ENCODE measurements at places on chromosomes 5 and 9.

DNA sequence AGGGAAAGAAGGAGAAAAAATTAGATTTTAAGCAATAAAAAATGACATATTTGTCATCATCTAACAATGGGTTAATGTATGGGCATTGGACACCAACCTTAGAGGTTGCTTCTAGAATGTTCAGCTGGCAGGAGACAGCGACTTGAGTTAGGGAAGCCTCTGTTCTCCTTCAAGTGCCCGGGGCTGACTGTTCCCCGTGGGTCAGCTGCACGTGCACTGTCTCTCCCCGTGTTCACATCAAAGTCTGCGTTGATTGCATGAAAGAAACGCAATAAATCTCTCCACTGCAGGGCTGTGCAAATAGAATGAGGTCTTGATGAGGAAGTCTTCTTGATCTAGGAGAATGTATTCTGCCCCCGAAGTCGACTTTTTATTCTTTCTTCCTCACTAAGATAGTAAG lies at the start of gene GLT6D1:
Gene GLT6D1 (minus strand): TSS at position 345 of the 400 bp plus-strand sequence. CDS start 353 bp downstream, outside the sequence.
- no peak for DNase-seq

DNA sequence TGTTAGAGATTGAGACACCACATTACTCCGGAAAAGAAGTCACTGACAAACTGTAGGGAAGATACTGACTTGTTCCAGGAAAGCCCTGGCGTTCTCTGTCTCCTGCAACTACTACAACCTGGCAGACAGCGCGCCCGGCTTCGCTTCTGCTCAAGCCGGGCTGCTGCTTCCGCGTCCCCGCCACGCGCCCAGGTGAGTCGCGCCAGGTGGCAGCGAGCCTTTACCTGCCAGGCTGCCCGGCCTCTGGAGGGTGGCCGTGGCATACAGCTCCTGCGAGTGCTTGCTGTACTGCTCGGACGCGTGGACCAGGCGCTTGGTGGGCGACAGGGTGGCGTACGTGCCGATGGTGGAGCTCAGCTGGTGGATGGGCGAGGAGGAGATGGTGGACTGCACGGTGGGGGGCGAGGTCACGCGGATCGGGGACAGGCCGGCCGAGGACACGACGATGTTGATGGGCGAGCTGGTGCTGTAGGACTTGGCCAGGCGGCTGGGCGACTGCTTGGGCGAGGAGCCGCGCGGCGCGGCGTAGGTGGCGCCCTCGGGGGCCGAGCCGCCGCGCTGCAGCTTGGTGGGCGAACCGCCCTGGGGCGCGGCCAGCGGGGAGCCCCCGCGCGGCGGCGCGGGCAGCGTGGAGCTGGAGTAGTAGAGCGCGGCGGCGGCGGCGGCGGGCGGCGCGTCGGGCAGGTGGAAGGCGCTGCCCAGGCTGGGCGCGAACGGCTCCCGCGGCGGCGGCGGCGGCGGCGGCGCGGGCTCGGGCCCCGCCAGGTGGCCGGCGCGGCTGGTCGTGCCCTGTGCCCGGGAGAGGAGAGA lies 519.6 kb downstream of the CTNND2 start:
- DNase-seq = peak; percentile 38

DNA sequence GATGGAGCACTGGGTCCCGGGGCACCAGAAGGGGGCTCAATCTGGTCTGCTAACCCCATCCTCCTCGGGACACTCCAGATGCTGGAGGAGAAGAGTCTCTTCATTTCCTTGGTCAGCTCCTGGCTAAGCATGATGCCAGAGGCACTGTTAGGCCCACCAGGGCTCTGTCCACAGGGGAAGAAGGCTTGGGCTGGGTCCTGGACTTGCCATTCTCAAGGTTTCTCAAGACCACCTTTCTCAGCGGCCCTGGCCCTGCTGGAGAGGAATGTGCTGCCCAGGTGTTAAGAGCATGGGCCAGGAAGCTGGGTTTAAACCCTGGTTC lies 7.9 kb downstream of the SH2D3C start:
- DNase-seq = no peak

- DNase-seq = no peak
Measured at GRCh38 chr5:154648706-154649105, 106.5 kb upstream of the LARP1 start.

DNA sequence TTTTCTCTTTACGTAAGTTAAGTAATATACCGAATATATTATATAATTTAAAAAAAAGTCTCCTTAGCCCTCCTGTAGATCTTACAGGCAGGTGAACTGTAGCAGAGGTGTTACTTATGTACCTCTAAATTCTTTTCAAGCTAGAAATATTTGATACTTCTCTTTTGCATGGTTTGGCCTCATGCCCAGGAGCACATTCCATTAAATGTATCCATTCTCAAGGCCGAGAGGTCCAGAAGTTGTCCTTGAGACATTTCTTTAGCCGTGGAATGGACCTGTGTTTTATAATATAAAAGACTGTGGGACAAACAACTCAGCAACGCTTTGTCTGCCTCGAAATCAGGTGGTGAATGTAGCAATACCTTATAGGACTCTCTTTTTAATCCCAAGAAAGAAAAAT lies 184.5 kb downstream of the TRIO start:
- DNase-seq = no peak

DNA sequence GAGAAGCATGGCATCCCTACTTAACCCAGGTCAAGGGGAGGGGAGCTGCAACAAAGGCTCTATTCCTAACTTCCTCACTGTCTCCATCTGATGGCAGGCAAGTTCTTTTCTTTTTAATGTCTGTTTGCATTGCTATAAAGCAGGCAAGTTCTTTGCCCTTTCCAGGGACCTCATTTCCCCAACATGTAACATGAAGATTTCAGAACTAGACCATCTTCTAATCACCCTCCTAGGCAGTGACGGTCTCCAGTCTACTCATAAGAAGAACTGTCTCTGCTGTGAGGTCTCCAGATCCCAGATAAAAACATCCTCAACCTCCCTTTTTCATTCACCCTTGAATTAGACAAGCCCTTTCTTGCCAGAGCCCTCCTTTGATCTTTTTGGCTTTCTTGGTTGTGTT lies 42.1 kb downstream of the PPP1R2B start:
- DNase-seq = no peak

- no peak for DNase-seq
Measured at GRCh38 chr9:114770991-114771390, 34.8 kb downstream of the TNFSF15 start.

GRCh38 chr9:13586587-13587374 lies 307.3 kb upstream of the MPDZ start:
- DNase-seq = no peak

GRCh38 chr5:160835818-160836528 lies 16.0 kb downstream of the ATP10B start:
- DNase-seq = no peak

- no peak for DNase-seq
Measured at GRCh38 chr5:109399092-109399759, 10.5 kb downstream of the PJA2 start.

- no peak for DNase-seq
Measured at GRCh38 chr9:92671323-92671722, 1.4 kb upstream of the IPPK start.

- no peak for DNase-seq
Measured at GRCh38 chr5:123500471-123500870, 11.5 kb upstream of the CSNK1G3 start.

DNA sequence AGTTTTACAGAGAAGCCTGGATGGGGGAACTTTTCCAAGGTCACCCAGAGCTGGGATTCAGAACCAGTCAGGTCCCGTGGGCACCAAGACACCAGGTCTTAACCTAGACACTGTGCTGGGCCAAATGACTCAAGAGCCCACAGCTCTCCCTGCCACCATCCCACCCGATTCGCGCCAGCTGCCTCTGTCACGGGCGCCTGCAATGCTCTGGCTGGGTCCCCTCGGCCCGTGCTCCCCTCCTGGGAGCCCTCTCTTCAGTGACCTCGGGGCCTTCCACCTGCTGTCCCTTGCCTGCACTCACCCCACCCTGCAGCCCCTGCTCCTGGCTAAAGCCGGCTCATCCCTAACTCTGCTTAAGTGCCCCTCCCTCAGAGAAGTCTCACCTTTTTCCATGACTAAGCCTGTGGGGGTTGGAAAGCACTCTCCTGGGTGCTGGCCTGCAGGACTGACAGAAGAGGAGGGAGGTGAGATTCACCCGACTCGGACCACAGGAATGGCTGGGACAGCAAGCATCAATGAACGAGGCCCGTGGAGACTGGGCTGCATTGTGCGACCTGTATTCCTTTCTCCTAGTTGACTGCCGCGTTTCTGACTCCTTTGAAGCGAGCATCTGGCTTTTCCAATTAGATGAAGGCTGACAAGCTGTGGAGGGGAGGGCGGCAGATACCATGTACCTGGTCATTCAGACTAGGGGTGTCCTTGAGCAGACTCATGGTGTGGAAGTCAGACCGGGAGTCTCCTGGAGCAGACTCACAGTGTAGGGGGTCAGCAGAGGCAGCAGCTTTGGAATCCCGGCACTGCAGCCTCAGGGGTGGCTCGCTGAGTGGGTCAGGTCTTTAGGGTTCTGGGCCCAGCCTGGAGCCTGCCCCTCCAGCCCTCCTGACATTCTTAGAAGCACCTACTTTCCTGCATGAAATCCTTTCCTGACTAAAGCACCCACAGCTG lies 5.8 kb upstream of the IL4 start:
- no peak for DNase-seq

DNA sequence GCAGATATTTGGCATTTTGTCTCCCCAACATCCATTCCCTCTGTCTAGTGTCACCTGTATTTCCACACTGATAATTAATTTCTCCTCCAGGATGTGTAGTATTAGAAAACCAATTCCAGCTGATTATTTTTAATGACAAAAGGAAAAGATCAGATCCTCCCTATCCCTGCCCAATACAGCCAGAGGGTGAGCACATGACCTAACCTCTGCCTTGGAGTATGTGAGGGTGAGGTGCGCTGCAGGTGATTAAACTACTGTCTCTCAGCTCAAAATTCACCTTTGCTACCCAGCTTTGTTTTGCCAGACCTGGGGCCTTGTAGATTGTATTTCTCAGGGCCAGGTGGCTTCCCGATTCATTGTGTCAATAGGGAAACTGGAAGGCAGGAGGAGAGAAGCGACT lies 402.1 kb downstream of the PRELID2 start:
- DNase-seq = no peak

- no peak for DNase-seq
Measured at GRCh38 chr5:18497089-18497488, 862.8 kb downstream of the TAF11L14 start.

- no peak for DNase-seq
Measured at GRCh38 chr9:112332674-112332976, 794 bp downstream of the PTBP3 start.

- DNase-seq = no peak
Measured at GRCh38 chr5:60382716-60383115, 317.2 kb downstream of the DEPDC1B start.

DNA sequence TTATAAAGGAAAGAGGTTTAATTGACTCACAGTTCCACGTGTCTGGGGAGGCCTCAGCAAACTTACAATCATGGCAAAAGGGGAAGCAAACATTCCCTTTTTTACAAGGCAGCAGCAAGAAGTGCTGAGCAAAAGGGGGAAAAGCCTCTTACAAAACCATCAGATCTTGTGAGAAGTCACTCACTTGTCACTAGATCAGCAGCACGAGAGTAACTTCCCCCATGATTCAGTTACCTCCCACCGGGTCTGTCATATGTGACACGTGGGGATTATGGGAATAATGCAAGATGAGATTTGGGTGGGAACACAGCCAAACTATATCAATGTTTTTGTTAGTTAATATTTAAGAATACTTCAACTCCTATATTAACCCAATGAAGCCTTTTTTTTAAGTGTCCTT lies 275.2 kb upstream of the CDH9 start:
- DNase-seq = no peak

GRCh38 chr9:5719100-5719926 lies 90.4 kb downstream of the RIC1 start:
- no peak for DNase-seq

All from anterior cingulate cortex (tissue), 58 donors.